Neural crest cell (in vitro differentiated cells): ENCODE measurements at places on chromosomes 1 and 21.

GRCh38 chr1:43687301-43688108, 19.8 kb upstream of the ST3GAL3 start:
- DNase-seq: no peak

- no peak for DNase-seq
Observed at GRCh38 chr1:24015221-24016210, 35.4 kb upstream of the SRSF10 start.

DNA sequence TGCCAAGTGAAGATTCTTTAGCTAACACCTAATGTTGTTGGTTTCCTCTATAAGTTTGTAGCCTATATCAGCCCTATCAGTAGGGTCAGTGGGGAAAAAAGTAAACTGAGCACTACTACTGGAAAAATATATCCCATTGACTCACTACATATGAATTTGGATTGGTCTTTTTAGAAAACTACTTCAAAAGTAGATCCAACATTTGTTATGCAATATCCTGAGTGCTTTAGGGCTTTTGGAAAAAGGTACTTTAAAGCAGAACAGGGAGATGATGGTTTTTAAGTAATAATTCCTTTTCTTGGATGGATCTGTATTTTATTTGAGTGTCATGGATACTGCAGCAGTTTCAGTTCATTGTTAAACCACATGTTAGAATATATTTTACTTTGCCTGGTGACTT, 7.1 kb downstream of the C1orf21 start:
- no peak for DNase-seq

DNA sequence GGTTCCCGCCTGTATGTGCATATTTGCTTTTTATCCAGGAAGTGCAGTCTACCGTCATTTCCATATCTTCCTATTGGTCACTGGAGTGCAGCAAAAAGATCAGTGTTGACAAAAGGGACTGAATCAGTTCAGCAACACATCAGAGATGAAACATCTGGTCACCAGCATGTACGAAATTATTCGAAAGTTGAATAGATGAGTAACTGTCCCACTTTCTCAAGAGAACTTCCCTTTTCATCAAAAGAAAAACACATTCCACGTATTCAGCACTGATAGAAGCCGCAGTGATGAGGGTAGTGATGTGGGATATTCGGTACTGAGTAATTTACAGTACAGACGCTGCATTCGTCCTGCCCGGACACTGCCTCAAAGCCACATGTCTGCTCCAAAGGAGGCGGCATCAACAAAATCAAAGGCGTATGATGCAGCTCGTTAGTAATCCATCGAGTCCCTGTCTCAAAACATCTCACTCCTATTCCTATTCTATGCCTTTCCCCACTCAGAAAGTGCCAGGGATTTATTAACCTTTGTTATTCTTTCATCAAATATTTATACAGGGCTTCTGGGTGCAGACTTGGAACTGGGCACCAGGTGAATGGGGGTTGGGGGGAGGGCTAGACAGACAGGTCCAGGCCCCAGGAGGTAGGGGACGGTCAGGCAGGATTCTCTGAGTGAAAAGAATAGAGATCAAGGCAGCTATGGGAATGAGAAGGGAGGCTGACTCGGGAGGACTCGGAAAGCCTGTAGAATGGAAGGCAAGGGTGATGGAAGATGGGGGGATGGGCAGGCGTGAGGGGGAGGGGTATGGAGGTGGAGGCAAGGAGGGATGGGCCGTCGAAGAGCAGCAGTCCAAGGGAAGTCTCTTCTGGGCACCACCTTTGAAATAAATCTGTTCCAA, 79.5 kb upstream of the SLC45A1 start:
- no peak for DNase-seq

GRCh38 chr1:19454265-19455146, 30.8 kb downstream of the CAPZB start:
- no peak for DNase-seq

- no peak for DNase-seq
Observed at GRCh38 chr1:86061551-86061990, 95.0 kb downstream of the COL24A1 start.
